ENCODE measurements at places on chromosomes 6 and 20.

GRCh38 chr6:34181908-34182307 lies 36.0 kb upstream of the GRM4 start:
- no peaks in the 10 kb centered on the region for H3K27me3 ChIP-seq
- H3K36me3 ChIP-seq = peaks cover 9% of the 10 kb centered on the region
- DNase-seq = no peak
- no peak overlapping the region for H3K27ac ChIP-seq

DNA sequence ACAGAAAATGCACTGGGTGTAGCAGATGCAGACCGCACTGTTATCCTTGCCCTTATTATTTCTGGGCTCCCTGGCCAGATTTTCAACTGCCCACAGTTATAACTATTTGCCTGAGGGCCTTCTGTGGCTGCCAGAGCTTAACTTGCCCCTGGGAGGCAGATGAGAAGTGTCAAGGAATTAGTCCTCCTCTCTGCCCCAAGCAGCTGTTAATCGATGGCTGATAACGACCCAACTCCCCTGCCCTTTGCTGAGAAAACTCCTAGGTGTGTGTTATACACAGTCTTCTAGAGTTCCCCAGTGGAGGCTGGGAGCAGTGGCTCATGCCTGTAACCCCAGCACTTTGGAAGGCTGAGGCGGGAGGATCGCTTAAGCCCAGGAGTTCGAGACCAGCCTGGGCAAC lies 44.4 kb upstream of the SHLD1 start:
- H3K27me3 ChIP-seq = no peaks in the 10 kb centered on the region
- DNase-seq = no peak
- H3K36me3 ChIP-seq = no peaks in the 10 kb centered on the region
- H3K4me3 ChIP-seq = no peak overlapping the region
- no peaks in the 10 kb centered on the region for H3K4me1 ChIP-seq

GRCh38 chr6:14798594-14798982 lies 447.3 kb upstream of the JARID2 start:
- H3K4me1 ChIP-seq = peaks cover 7% of the 10 kb centered on the region
- no peaks in the 10 kb centered on the region for H3K36me3 ChIP-seq
- DNase-seq = no peak
- H3K4me3 ChIP-seq = no peak overlapping the region
- peaks cover 8% of the 10 kb centered on the region for H3K27me3 ChIP-seq

DNA sequence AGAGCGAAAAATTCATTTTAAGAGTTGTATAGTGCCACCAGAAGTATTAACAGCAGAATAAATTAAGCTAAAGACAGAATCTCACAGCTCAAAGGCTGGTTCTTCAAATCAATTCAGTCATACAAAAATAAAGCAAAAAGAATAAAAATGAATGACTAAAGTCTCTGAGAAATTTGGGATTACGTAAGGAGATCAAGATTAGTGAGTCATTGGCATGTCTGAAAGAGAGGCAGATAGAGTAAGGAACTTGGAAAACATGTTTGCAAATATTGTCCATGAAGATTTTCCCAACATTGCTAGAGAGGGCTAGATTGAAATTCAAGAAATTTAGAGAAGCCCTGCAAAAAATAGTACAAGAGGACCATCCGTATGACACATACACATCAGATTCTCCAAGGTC lies 1413.9 kb upstream of the ADGRB3 start:
- H3K27me3 ChIP-seq = no peaks in the 10 kb centered on the region
- no peak overlapping the region for H3K4me3 ChIP-seq
- no peak for DNase-seq
- H3K27ac ChIP-seq = no peak overlapping the region
- H3K4me1 ChIP-seq = no peaks in the 10 kb centered on the region

- H3K27me3 ChIP-seq = no peaks in the 10 kb centered on the region
- no peak overlapping the region for H3K4me3 ChIP-seq
- H3K4me1 ChIP-seq = no peaks in the 10 kb centered on the region
- no peak for DNase-seq
Measured at GRCh38 chr6:22512686-22513427, 56.5 kb upstream of the HDGFL1 start.

DNA sequence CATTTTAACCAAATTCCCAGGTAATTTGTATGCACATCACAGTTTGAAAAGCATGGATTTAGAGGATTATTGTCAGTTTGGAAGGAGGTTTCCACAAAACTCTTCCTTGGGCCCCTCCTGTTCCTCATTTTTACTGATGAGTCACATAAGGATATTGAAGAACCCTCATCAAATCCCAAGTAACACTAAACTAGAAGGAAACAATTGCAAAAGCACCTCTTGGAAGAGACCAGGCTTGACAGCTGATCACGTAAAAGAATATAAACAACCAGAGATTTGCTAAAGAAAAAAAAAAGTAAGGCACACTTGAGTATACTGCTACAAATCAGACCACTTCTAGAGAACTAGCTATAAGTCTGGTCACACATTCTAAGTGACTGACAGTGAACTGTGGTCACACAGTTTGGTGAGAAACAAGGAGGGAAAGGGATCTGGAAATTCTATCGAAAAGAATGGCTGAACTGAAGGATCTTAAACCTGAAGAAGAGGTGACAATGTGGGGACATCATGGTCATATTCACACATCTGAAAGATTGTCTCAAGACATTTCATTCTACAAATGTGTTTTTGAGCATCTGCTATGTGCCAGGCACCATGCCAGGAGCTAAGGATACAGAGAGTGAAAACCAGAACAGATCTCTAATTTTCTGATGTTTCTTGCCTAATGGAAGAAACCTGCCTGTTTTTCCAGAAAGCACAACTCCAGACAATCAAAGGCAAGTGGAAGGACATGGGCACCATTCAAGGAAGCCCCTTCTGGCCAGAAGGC lies 24.1 kb downstream of the ZHX3 start:
- H3K4me1 ChIP-seq = no peaks in the 10 kb centered on the region
- H3K36me3 ChIP-seq = no peaks in the 10 kb centered on the region
- H3K27me3 ChIP-seq = no peaks in the 10 kb centered on the region
- H3K27ac ChIP-seq = no peak overlapping the region

DNA sequence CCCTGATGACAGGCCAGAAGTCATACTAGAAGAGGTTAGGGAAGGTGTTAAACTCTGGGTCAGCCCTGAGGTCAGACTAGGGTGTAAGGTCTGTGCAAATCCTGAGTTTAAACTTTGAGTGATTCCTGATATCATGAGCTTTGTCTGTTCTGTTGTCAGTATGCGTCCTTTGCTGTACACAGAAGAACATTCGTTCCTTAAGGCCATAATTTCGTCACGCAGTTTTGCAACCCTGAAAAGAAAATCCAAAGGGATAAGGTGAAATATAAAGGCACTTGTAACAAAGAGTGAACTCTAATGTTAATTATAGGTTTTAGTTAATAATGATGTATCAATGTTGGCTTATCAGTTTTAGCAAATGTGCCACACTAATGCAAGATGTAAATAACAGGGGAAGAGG lies 2.3 kb downstream of the DST start:
- peaks cover 4% of the 10 kb centered on the region for H3K27me3 ChIP-seq
- no peak for DNase-seq
- no peak overlapping the region for H3K4me3 ChIP-seq
- no peaks in the 10 kb centered on the region for H3K36me3 ChIP-seq

DNA sequence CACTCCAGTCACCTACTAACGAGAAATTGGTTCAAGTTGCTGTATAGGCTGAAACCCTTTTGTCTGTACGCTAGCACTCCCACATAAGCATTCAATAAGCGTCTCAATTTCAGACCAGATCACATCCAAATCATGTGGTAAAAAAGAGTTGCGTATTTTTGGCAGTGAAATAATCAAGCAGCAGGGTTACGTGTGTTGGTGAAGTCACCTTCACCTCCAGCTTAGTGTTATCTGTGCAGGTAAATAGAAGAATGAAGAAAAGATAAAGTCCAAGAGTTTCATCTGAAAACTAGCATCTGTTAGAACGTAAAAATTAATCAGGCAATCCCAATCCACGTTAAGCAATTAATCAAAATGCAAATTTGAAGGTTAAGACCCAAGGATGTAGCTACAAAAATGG lies 11.3 kb downstream of the SSR1 start:
- DNase-seq = no peak
- peaks cover 12% of the 10 kb centered on the region for H3K4me1 ChIP-seq
- peaks cover 28% of the 10 kb centered on the region for H3K36me3 ChIP-seq
- H3K27ac ChIP-seq = no peak overlapping the region

GRCh38 chr20:24762791-24763350 lies 186.2 kb upstream of the CST7 start:
- peaks cover 28% of the 10 kb centered on the region for H3K27me3 ChIP-seq
- no peak for DNase-seq
- no peaks in the 10 kb centered on the region for H3K4me1 ChIP-seq
- H3K4me3 ChIP-seq = no peak overlapping the region
- H3K27ac ChIP-seq = no peak overlapping the region
- no peaks in the 10 kb centered on the region for H3K36me3 ChIP-seq

- no peak for DNase-seq
- peaks cover 4% of the 10 kb centered on the region for H3K27me3 ChIP-seq
- no peak overlapping the region for H3K4me3 ChIP-seq
- H3K27ac ChIP-seq = no peak overlapping the region
Measured at GRCh38 chr6:160739955-160740354, 37.9 kb downstream of the PLG start.

DNA sequence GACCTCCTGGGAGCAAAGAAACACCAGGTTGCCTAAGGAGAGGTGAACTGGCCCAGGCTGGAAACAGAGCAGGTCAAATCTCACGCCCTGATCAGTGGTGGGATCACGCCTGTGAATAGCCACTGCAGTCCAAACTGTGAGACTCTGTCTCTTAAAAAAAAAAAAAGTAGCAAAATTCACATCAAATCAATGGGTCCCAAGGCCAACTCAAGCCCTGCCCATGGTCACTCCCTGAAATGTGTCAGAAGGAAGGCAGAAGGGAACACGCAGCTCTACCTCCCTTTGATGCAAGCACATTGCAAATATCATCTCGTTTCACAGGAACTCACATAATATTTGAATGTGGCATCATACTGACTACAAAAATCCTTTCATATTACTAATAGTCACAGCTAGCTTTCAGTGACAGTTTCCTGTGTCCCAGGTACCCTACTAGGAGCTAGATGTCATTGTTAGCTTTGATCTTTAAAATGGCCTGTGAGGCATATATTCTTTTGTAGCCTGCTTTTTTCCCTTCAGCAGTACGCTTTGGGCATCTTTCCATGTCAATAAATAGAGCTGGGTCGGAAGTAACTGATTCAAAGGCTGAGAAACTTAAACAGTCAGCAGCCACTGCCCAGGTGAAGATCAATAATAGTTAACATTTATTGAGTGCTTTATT lies 14.4 kb upstream of the TTPAL start:
- no peaks in the 10 kb centered on the region for H3K36me3 ChIP-seq
- no peak for DNase-seq
- no peaks in the 10 kb centered on the region for H3K4me1 ChIP-seq
- H3K27me3 ChIP-seq = peaks cover 2% of the 10 kb centered on the region
- no peak overlapping the region for H3K27ac ChIP-seq
- no peak overlapping the region for H3K4me3 ChIP-seq

DNA sequence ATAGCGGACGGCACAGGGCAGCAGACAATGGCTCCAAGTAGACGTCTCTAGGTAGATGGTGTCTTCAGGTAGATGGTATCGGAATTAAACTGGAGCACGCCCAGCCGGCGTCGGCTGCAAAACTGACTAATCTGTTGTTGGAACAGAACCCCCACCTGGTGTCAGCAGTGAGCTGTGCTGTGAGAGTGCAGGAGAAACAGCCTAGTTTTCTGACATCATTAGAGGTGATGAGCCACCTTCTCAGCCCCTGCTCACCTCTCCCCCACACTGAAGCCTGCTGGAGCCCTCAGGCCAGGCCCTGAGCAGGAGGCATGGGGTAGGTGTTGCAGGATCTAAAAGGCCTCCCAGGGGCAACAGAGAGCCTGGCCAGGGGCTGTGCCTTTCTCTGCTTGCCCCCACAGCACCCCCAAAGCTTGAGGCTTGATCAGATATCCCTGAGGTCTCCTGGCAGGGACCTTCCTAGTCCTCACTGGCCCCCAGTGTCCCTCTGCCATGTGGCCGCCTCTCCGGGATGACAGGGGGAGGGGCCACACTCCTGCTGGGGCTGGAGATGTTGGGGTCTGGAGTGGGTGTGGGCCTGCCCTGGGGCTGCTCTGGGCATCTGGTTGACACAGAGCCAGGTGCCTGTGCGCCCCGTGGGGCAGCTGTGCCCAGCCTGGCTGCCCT lies 6.9 kb upstream of the HELZ2 start:
- no peaks in the 10 kb centered on the region for H3K4me1 ChIP-seq
- H3K4me3 ChIP-seq = no peak overlapping the region
- no peaks in the 10 kb centered on the region for H3K36me3 ChIP-seq
- H3K27me3 ChIP-seq = peaks cover 27% of the 10 kb centered on the region

DNA sequence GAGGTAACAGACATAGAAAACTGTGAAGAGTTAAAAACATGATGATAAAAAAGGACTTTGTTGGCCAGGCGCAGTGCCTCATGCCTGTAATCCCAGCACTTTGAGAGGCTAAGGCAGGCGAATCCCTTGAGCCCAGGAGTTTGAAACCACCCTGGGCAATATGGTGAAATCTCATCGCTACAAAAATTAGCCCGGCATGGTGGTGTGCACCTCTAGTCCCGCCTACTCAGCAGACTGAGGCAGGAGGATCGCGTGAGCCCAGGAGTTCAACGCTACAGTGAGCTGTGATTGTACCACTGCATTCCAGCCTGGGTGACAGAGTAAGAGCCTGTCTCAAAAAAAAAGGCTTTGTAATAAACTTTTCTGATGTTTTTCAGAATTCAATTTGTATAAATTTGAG lies 60.1 kb downstream of the GFOD1 start:
- peaks cover 55% of the 10 kb centered on the region for H3K4me1 ChIP-seq
- no peak for DNase-seq
- H3K27ac ChIP-seq = peak overlapping the region; percentile 92
- H3K27me3 ChIP-seq = no peaks in the 10 kb centered on the region
- H3K4me3 ChIP-seq = no peak overlapping the region

DNA sequence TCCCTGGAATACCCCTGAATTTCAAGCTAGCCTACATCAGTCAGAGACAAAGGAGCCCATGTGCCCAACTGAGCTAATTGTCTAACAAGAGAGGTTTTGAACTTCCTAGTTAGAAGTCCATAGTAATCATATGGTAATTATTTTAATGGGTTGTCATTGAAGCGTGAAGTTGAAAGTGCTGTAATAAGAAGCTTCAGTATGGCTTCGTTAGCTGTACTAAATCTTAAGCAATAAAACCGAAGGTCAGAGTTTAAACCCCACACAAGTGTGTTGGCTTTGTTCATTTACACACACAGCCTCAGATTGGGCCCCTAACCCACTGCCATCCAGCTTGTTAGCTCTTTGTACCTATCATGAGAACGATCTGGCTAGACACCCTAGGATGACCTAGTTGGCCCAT lies 195.6 kb upstream of the RIN2 start:
- no peak overlapping the region for H3K4me3 ChIP-seq
- DNase-seq = no peak
- H3K27ac ChIP-seq = no peak overlapping the region
- H3K36me3 ChIP-seq = no peaks in the 10 kb centered on the region
- H3K4me1 ChIP-seq = peaks cover 2% of the 10 kb centered on the region

GRCh38 chr6:43286980-43287716 lies 10.9 kb upstream of the SLC22A7 start:
- peaks cover 20% of the 10 kb centered on the region for H3K27me3 ChIP-seq
- no peak for DNase-seq
- no peak overlapping the region for H3K27ac ChIP-seq
- no peak overlapping the region for H3K4me3 ChIP-seq
